Left ventricle myocardium inferior (tissue), 1 donor: ENCODE measurements at places on chromosomes 13 and 19.
A peak's percentile ranks its signal among the peaks of the same experiment; 100 is the strongest.

DNA sequence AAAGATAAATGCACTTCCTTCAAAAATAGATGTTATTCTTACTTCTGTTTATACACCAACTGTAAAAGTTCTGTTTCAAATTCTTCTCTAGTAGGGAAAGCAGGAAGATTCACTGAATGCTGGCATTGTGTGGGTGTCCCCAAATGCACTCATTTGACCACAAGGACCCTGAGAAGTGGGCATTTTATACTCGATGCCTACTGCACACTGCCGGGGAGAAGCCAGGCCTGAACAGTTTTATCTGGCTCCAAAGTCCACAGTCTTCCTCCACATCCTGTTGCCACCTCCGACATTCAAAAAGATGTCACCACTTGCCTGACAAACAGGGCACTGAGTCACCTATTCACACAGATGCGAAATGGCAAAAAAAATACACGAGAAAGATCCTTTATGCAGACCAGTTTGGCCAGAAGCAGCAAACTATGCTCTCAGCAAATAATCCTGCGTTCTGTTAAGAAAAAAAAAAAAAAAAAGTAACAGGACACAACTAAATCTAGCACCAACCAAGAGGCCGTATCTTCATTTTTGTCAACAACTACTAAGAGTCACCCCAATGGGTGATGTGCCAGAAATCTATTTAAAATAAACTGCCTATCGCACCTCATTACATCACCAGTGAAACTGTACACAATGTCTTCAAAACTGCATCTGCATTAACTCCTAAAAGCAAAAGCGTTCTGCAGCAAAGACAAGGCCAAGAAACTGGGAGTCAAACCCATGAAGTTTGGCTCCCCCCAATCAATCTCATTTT lies 6.2 kb downstream of the ZC3H4 start:
- peaks cover 93% of the 10 kb centered on the region for H3K4me1 ChIP-seq
- H3K27ac ChIP-seq, result peak overlapping the region; percentile 100
- H3K27me3 ChIP-seq, result no peaks in the 10 kb centered on the region
- DNase-seq, result no peak
- H3K4me3 ChIP-seq, result peak overlapping the region; percentile 21

DNA sequence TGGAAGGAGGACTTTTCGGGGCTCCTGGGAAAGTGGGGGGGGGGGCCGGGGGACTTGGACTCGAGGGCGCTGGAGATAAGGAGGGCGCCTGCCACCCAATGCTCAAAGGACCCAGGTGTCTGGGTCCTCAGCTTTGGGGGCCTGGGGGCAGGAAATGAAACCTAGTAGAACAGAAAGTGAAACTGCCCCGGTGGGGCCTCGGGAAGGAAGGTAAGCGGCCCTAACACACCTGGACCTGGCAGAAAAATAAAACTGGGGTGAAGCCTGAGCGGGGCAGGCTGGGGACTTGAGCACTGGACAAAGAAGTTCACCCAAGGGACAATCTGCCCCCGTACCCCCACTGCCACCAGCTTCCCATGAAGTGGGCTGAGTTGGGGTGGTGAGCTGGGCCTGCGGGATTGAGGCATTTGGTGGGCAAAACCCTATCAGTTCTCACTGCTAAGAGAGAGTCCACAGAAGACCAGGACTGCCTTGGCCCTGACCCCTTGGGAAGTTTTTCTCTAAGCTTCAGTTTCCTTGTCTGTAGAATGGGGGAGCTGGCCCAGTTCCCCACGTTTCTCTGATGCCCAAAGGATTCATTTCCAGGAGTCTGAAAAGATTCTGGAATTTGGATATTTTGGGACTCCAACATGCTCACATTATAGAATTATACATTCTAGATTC lies 2.3 kb downstream of the PRKD2 start:
- peaks cover 18% of the 10 kb centered on the region for H3K36me3 ChIP-seq
- H3K4me3 ChIP-seq, result peak overlapping the region; percentile 87
- DNase-seq, result no peak
- H3K27ac ChIP-seq, result peak overlapping the region; percentile 90
- H3K4me1 ChIP-seq, result peaks cover 64% of the 10 kb centered on the region

DNA sequence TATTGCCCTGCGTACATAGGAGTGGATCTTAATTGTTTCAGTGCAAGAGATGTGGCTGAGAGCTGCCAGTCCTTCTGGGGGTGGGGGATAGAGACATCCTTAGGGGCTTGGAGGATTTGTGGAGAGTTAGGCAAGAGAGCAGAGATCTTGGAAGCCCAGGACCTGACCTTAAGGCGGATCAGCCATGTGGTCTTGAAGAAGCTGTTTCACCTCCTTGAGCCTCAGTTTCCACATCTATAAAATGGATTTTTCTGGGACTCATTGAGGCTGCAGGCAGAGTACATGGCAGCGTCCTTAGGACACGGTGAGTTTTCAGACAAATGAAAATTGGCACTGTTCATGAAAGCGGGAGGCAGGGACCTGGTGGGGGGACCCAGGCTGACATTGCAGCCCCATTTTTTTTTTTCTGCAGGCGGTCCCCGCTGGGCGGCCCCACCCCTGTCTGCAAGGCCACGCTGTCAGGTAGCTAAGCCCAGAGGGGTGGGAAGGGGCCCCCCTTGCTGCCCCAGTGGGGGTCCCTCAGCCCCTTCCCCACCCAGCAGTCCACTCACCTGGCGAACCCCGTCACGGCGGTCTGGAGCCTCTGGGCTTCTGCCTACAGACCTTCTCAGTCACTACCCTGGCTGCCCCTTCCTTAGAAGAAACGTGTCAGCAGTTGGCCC lies 30.0 kb downstream of the PDE4A start:
- H3K27me3 ChIP-seq, result no peaks in the 10 kb centered on the region
- no peak overlapping the region for H3K27ac ChIP-seq
- peaks cover 49% of the 10 kb centered on the region for H3K36me3 ChIP-seq
- H3K4me1 ChIP-seq, result no peaks in the 10 kb centered on the region

GRCh38 chr13:47843005-47843404 lies 158.1 kb downstream of the SUCLA2 start:
- H3K36me3 ChIP-seq, result no peaks in the 10 kb centered on the region
- H3K4me1 ChIP-seq, result no peaks in the 10 kb centered on the region
- DNase-seq, result no peak
- H3K27ac ChIP-seq, result no peak overlapping the region

DNA sequence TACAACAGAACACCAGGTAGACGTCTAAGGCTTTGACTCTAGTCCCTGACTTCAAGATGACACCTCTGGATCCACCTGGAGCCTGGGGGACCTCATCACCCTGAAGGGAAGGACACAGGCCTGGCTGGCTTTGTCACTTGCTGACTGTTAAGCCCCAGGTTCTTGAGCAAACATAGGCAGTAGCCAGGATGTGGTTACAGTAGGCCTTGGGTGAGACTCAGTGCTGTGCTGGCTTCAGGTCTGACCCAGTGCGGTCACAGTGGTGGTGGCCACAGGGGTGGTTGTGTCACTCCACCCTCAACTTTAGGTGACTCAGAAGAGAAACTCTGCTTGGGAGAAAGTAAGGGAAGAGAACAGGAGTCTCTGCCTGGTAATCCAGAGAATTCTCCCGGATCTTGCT lies 497.8 kb downstream of the UQCRFS1 start:
- H3K36me3 ChIP-seq, result no peaks in the 10 kb centered on the region
- H3K4me1 ChIP-seq, result no peaks in the 10 kb centered on the region
- no peak for DNase-seq
- H3K27ac ChIP-seq, result no peak overlapping the region
- H3K4me3 ChIP-seq, result no peak overlapping the region
- peaks cover 32% of the 10 kb centered on the region for H3K27me3 ChIP-seq

DNA sequence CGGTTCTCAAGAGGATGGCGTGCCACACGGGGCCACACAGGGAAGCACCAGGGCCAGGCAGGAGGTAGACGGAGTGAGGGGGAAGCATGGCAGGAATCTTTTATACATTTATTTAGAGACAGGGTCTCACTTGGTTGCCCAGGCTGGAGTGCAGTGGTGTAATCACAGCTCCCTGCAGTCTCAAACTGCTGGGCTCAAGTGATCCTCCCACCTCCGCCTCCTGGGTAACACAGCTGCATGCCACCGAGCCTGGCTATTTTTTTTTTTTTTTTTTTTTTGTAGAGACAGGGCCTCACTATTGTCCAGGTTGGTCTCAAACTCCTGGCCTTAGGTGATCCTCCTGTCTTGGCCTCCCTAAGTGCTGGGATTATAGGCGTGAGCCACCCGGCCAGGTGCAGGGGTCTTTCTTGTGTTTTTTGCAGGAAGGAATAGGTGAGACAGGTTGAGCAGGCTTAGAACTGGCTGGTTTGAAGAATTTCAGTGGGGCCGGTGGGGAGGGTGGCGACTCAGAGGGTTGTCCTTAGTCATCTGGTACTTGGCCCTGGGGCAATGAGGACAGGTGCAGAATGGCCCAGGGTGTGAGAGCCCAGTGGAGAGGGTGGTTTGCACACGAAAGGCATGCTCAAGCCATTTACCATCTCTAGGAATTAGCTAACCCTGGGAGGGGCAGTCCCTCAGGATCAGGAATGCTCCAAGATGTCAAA lies 7.6 kb downstream of the SSC5D start:
- no peak overlapping the region for H3K27ac ChIP-seq
- no peak for DNase-seq
- peaks cover 17% of the 10 kb centered on the region for H3K36me3 ChIP-seq
- peaks cover 26% of the 10 kb centered on the region for H3K4me1 ChIP-seq

DNA sequence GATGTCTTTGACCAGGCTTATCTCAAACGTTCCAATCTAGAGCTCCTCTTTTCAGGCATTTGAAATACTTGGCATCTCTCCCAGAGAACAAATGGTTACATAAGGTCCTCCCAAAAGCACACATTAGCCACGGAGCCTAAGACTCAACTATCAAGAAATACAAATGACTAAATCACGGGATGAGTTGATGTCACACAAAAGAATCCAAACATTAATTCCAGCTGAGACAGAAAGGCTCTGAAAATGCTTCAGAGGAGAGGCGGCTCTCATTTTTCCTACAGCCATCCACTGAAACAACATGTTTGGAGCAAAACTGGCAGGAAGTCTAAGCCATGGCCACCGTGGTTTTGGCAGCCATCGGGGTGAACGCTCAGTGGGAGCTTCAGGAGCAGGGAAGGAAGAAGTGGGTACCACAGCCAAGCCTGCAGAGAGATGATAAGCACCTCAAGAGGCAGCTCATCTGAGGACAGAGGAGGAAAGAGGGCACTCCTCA lies 122.5 kb downstream of the STK24 start:
- peak overlapping the region; percentile 86 for H3K27ac ChIP-seq
- peaks cover 76% of the 10 kb centered on the region for H3K4me1 ChIP-seq
- H3K27me3 ChIP-seq, result no peaks in the 10 kb centered on the region
- DNase-seq, result no peak
- peak overlapping the region; percentile 18 for H3K4me3 ChIP-seq

GRCh38 chr19:10760273-10760944 lies 42.5 kb downstream of the DNM2 start:
- peaks cover 9% of the 10 kb centered on the region for H3K36me3 ChIP-seq
- peaks cover 94% of the 10 kb centered on the region for H3K4me1 ChIP-seq
- no peaks in the 10 kb centered on the region for H3K27me3 ChIP-seq

- no peak overlapping the region for H3K4me3 ChIP-seq
- no peak for DNase-seq
- H3K4me1 ChIP-seq, result peaks cover 99% of the 10 kb centered on the region
- no peaks in the 10 kb centered on the region for H3K27me3 ChIP-seq
- H3K36me3 ChIP-seq, result no peaks in the 10 kb centered on the region
Observed at GRCh38 chr13:40970803-40971202, 48.3 kb downstream of the ELF1 start.

DNA sequence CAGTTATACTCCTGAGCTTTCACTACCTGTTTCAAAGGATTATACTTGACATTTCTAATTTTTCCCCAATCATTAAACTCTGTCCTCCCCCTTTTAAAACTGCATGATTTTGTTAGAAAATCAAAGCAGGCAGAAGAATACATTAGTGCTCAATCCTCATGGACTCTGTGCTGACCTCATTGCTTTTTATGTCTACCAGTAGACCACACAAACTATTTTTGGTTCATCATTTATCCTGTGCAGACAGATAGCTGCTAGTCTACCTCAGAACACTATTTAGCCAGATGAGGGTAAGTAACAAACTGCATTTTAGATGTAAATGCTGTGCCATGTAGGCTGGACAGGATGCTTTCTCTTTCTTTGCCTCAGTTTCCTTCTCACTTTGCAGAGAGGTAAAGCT lies 235.9 kb downstream of the DCT start:
- H3K4me3 ChIP-seq, result no peak overlapping the region
- no peaks in the 10 kb centered on the region for H3K27me3 ChIP-seq
- H3K27ac ChIP-seq, result no peak overlapping the region
- no peaks in the 10 kb centered on the region for H3K4me1 ChIP-seq
- H3K36me3 ChIP-seq, result no peaks in the 10 kb centered on the region
- DNase-seq, result no peak

GRCh38 chr19:48670699-48671445 lies 1.9 kb downstream of the NTN5 start:
- H3K36me3 ChIP-seq, result no peaks in the 10 kb centered on the region
- H3K4me3 ChIP-seq, result no peak overlapping the region
- peaks cover 9% of the 10 kb centered on the region for H3K4me1 ChIP-seq
- no peak for DNase-seq
- no peak overlapping the region for H3K27ac ChIP-seq
- no peaks in the 10 kb centered on the region for H3K27me3 ChIP-seq

- peak overlapping the region; percentile 87 for H3K27ac ChIP-seq
- no peaks in the 10 kb centered on the region for H3K27me3 ChIP-seq
- peak overlapping the region; percentile 72 for H3K4me3 ChIP-seq
- peaks cover 31% of the 10 kb centered on the region for H3K4me1 ChIP-seq
- DNase-seq, result peak; percentile 47
Observed at GRCh38 chr19:17234911-17235299, 8.9 kb downstream of the OCEL1 start.
